Aorta (tissue), 5 donors: ENCODE measurements at places on chromosomes 2 and 18. TPM values are rescaled to one million over a fixed set of nuclear protein-coding genes. Genes with fewer than 3 reads are reported as not detected.

DNA sequence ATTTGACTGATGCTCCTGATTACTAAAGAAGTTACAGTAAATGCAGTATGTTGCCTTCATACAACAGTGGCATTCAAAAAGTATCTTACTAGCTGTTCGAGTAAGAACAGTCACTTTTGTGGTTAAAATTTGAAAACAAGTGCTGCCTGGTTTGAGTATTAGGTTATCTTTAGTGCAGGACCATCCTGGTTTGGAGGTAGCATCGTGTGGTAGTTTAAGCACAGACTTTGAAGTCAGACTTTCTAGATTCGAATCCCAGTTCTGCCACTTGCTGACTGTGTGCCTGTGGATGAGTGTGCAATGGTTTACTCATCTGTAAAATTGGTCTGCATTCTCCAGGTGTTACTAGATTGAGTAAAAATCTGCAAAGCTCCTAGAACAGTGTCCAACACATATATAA lies 96.8 kb downstream of the SGPP2 start:
- no peak overlapping the region for H3K4me3 ChIP-seq
- no peaks in the 10 kb centered on the region for H3K36me3 ChIP-seq
- H3K27me3 ChIP-seq: no peaks in the 10 kb centered on the region
- DNase-seq: no peak
- H3K4me1 ChIP-seq: no peaks in the 10 kb centered on the region
- no peak overlapping the region for H3K27ac ChIP-seq

Gene MLPH
- 3.4 TPM for total RNA-seq

- H3K36me3 ChIP-seq: no peaks in the 10 kb centered on the region
- H3K27me3 ChIP-seq: no peaks in the 10 kb centered on the region
- H3K4me3 ChIP-seq: no peak overlapping the region
- H3K4me1 ChIP-seq: no peaks in the 10 kb centered on the region
Measured at GRCh38 chr2:129891341-129892320, 87.8 kb upstream of the RAB6C start.

GRCh38 chr2:34261701-34262100 lies 662.6 kb upstream of the FAM98A start:
- DNase-seq: no peak
- H3K27me3 ChIP-seq: no peaks in the 10 kb centered on the region
- H3K4me1 ChIP-seq: no peaks in the 10 kb centered on the region

GRCh38 chr2:20350041-20350712 lies 467 bp downstream of the PUM2 start:
- H3K27me3 ChIP-seq: no peaks in the 10 kb centered on the region
- H3K4me1 ChIP-seq: peaks cover 2% of the 10 kb centered on the region
- H3K4me3 ChIP-seq: peak overlapping the region; percentile 88
- no peaks in the 10 kb centered on the region for H3K36me3 ChIP-seq
- H3K27ac ChIP-seq: peak overlapping the region; percentile 66

DNA sequence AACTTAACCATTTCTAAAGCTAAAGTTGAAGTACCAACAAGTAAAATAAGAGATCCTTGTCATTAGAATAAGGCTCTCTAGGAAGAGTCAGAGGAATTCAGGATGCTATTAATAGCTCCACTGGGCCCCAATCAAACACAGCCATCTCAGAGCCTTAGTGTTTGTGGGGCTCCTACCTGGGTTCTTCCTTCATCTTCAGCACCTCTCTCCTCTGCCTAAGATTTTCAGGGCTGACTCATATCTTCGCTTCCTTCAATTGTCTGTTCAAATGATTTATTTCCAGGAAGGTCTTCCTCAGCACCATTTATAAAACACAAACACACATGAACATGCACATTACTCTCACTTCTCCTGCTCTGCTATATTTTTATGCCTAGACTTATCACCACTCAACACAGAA lies 119.5 kb downstream of the COL6A3 start:
- H3K27ac ChIP-seq: no peak overlapping the region
- H3K27me3 ChIP-seq: no peaks in the 10 kb centered on the region
- no peak overlapping the region for H3K4me3 ChIP-seq
- no peaks in the 10 kb centered on the region for H3K4me1 ChIP-seq

GRCh38 chr2:158544998-158545397 lies 88.2 kb downstream of the PKP4 start:
- no peak for DNase-seq
- no peaks in the 10 kb centered on the region for H3K4me1 ChIP-seq
- no peaks in the 10 kb centered on the region for H3K27me3 ChIP-seq
- no peaks in the 10 kb centered on the region for H3K36me3 ChIP-seq

GRCh38 chr2:67560771-67561456 lies 163.8 kb downstream of the ETAA1 start:
- H3K4me1 ChIP-seq: no peaks in the 10 kb centered on the region
- H3K27ac ChIP-seq: no peak overlapping the region
- DNase-seq: no peak
- no peak overlapping the region for H3K4me3 ChIP-seq

Gene TFPI
- 135 TPM for total RNA-seq

Gene CDKL4
- total RNA-seq: 0.88 TPM

Gene LRRTM1
- total RNA-seq: 0.19 TPM

DNA sequence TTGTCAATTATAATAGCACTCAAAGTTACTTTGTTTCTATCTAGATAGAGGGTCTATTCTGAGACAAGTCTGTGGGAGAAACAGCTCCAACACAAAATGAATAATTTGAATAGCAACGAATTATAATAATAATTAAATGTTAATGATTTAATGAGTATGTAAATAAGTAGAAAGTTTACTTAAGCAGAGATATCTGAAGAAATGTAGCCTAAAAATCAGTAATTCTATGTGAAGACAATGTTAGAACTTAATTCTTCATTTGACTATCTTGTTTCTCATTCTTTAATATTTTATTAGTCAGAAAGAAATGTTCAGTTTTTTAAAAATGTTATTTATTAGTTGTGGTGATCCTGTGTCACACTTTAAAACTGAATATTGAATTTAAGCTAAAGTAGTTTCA lies 161.2 kb downstream of the PLEKHA3 start:
- no peaks in the 10 kb centered on the region for H3K4me1 ChIP-seq
- H3K27ac ChIP-seq: no peak overlapping the region
- no peaks in the 10 kb centered on the region for H3K36me3 ChIP-seq
- H3K27me3 ChIP-seq: no peaks in the 10 kb centered on the region
- no peak overlapping the region for H3K4me3 ChIP-seq

Gene DPP4
- total RNA-seq: 3.7 TPM

Gene STPG4
- 0.75 TPM for total RNA-seq

DNA sequence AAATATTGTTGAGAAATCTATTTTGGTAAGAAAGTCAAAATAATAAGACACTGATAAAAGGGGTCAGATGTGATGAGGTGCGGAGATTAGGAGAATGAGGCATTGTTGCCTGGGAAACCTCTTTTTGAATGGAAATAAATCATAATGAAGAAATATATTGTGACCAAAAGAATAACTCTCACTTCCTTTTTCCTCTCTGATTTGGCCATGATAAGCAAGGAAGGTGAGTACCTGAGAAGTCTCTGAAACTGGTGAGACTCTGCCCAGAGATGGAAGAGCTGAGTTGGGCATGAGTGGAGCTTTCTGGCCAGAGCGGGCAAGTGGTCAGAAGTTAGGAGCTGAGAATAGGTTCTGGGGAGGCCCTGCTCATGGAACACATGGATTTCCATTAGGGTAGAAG lies 11.8 kb downstream of the LAMA3 start:
- H3K27me3 ChIP-seq: no peaks in the 10 kb centered on the region
- H3K27ac ChIP-seq: no peak overlapping the region
- DNase-seq: no peak
- H3K4me3 ChIP-seq: no peak overlapping the region

- no peaks in the 10 kb centered on the region for H3K4me1 ChIP-seq
- no peaks in the 10 kb centered on the region for H3K36me3 ChIP-seq
- no peaks in the 10 kb centered on the region for H3K27me3 ChIP-seq
- no peak overlapping the region for H3K27ac ChIP-seq
- no peak overlapping the region for H3K4me3 ChIP-seq
- DNase-seq: no peak
Measured at GRCh38 chr18:4286256-4286655, 168.9 kb downstream of the DLGAP1 start.

GRCh38 chr2:112694182-112694581 lies 26.6 kb upstream of the NT5DC4 start:
- no peak for DNase-seq
- H3K27me3 ChIP-seq: no peaks in the 10 kb centered on the region
- H3K4me1 ChIP-seq: no peaks in the 10 kb centered on the region
- H3K27ac ChIP-seq: no peak overlapping the region
